Daoy (cell line): ENCODE measurements at places on chromosomes 1 and 21.

DNA sequence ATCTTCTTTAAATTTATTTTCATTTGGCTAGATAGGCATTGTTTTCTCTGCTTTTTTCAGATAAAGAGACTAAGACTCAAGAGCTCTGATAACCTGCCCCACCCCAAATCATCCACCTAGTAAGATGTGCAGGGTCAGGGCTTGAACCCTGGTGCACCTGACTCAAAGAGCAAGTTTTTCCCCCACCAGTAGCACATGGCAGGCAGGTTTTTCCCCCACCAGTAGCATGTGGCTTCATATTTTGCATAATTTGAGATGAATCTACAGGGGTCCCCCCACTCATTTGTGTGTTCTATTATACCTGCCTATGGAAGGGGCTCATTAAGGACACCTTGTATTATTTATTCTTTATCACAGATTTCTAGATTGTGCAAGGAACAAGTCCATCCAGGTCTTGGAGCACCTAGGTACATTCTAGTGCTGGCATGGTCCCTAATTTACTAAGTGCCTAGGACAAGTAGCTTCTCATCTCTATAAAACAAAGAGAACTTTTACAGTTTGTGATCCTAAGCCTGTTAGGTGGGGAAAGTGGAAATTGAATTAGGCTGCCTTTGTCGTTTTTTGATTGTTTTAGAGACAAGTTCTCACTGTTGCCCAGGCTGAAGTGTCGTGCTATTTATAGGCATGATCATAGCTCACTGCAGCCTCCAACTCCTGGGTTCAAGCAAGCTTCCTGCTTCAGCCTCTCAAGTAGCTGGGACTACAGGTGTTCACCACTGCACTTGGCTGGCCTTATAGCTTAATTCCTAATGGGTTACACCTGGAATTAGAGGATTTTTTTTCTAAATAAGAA is 13.2 kb upstream of the CTSE start:
- DNase-seq = no peak

- no peak for DNase-seq
These were observed 28.7 kb downstream of the LYST start for GRCh38 chr1:235838021-235838420.

GRCh38 chr1:7940034-7940433 is 605 bp downstream of the TNFRSF9 start:
- DNase-seq = no peak

DNA sequence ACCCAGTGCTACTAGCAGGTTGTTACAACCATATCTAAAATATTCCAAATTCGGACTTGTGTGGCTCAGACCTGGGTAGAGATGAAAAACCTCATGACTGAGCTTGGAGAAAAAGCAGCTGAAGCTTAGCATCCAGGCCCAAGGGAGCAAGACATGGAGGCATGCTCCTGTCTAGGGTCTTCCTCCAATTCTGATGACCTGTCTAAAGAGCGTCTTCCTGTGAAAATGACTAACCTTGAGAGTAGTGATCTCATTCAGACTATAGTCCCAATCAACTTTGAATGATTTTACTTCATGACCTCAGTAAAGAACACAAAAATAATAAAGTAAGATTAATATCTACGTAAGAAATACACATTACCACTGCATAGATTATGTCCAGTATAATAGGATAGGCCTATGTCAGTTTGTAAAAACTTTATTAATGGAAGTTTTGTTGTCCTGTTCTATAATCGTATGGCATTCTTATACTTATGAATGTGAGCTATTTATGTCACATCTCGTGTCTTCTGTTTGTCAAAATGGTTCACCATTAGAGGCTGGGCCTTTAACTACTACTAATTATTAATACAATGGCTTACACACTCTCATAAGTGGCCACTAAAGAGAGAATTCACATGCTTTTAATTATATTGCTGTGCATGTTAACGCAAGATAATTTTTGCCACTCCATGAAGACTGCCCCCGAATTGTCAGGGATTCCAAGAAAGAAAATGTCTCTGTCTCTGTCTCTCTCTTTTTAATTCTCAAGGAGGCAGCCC is 201.3 kb downstream of the NCAM2 start:
- DNase-seq = no peak

- peak; percentile 68 for DNase-seq
These were observed 363.0 kb downstream of the SETD4 start for GRCh38 chr21:35697321-35697808.

- DNase-seq = no peak
These were observed 39.5 kb downstream of the PDPN start for GRCh38 chr1:13623021-13623637.
